ENCODE measurements at places on chromosomes 6 and 20. TPM values are rescaled to one million over a fixed set of nuclear protein-coding genes. Genes with fewer than 3 reads are reported as not detected.

The OSTM1 gene
- total RNA-seq = 14.7 TPM

GRCh38 chr20:63322146-63322932 lies 29.4 kb downstream of the COL20A1 start:
- no peak for DNase-seq

- no peak for DNase-seq
These were observed 172.9 kb downstream of the LAMA2 start for GRCh38 chr6:129055796-129056195.

DNA sequence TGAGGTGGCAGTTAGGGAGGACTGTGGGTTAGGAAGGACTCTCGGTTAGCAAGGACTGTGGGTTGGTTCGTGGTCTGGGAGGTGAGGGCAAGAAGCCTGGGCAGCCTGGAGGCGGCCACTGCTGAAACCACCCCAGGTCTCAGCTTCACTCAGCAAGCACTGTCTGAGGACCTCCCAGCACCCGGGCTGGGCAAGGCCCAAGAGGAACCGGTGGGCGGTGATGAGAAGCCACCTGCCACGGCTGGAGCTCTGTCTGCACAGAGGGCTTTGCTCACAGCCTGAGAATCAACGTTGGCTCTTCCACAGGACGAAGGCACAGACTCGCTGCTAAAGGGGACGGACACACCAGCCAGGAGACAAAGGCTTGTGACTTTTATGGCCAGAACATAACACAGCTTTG lies 69.3 kb downstream of the DACT2 start:
- no peak for DNase-seq

DNA sequence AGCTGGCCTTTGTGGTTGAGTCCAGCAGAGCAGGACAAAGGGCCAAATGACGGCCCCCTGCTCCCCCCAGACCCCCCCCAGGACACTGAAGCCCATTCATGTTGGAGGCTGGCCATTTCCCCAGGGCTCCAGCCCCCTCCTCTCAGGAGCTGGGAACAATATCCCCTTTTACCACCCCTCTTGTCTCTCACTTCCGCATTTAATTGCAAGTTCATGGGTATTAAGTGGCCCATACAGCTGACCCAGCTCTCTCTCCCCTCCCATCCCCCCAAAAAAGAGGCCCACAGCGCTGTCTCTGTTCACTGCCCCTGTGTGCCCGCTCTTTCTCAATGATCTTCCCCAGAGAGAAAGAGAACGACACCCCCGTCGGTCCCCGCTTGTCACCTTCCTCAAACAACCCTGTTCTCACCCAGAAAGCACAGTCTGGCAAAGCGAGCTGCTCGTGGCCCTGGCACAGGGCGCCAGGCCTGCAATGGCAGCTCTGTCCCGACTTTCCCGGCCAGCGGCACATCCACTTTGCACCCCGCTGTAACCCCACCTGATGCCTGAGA lies 30.4 kb downstream of the PREX1 start:
- DNase-seq = no peak

- DNase-seq = no peak
These were observed 5.5 kb downstream of the CASP8AP2 start for GRCh38 chr6:89834884-89835792.

DNA sequence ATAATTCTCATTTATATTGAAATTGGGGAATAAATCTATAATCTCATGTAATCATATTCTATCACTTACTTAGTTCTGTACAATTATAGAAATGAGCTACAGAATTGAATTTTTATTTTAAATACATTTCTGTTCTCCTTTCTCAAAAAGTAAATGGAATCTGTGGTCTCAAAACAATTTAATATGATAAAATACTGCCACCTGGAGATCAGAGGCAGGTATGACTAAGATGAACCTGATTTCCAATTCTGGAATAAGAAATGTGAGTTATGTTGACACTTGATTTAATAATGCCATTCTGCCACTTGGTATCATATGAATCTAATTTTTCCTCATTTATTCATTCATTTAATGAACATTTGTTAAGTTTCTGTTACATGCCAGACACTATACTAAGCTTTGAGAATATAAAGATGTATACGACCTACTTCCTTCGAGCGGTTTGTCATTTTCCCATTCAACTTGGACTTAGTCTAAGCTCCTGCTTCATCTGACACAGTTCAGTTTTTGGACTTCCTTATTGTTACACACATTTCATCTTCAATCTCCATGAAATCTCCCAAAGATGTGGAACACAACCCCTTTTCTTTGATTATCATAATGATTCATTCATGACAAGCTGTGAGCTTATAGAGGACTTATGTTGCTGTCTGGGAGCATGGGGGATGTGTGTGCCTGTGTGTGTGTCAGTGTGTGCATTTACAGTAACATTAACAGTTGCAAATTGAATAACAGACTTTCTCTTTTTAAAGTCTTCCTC lies 7.5 kb upstream of the CCDC28A start:
- no peak for DNase-seq

The SERPINB6 gene
- 285 TPM for total RNA-seq

DNA sequence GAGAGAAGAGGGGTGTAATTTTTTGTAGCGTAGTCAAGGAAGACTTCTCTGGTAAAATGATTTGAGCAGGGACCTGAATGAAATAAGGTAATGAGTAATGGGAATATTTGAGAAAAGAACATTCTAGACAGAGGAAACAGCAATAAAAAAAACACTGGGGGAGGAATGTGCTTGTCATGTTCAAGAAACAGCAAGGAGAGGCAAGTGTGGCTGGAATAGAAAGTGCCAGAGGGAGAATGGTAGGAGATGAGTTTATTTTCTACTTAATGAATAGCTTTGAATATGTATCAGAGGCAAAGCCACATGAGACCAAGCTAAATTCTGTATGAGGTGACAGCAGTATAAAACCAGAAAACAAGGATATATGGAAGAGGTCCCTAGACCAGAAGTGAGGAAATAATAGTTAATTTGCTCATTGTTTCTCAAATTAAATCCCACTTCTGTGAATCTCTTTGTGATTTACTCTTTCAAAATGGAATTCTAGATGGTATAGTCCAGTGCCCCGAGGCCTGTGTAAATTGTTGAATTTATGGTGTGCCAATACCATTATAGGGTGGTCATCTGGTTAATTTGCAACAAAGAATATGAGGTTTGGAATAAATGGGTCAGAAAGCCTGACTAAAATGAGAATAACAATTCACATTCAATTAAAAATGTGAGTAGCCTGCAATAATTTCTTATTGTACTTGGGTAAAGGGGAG lies 170.2 kb downstream of the CDKAL1 start:
- no peak for DNase-seq

GRCh38 chr6:156598071-156598854 lies 178.9 kb upstream of the ARID1B start:
- DNase-seq = no peak

DNA sequence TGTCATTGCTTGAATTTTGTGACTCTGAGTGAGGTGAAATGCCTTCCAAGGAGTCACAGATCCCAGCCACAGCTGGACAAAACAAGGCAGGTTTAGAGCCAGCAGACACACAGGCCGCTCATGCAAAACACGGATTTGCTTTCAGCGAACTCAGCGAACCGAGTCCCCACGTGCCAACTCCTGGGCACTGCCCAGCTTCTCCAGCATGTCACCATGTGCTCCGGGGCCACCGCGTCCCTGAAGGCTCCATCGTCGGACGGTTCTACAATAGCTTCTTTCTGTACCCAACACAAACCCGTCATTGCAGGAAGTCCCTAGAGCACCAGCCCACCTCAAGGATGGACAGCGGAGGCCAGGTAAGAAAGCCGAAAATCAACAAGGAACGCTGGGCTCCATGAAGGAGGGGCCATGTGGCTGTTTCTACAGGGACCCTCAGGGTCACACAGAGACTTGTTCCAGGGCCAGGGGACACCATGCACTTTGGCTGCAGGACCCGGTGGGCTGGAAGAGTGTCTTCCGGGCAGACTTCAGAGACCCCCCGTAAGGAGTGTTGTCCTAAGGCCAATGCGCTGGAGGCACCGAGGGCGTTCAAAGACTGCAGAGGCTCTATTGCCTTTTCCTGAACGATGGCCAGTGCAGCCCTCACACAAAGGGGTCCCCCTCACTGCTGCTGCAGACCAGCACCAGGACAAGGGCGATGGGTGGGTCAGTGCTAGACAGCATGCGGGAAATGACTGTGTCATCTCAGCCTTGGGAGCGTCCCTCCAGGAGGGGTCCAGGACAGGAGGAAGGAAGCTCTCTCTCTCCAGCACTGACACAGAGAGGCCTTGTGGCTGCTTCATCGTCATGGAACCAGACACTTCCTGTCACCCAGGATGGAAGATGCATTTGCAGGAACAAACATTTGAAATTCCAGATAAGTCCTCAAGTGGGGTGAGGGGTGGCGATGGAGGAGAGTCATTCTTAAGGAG lies 19.8 kb downstream of the DACT2 start:
- DNase-seq = no peak

The LPA gene
- not detected for total RNA-seq

DNA sequence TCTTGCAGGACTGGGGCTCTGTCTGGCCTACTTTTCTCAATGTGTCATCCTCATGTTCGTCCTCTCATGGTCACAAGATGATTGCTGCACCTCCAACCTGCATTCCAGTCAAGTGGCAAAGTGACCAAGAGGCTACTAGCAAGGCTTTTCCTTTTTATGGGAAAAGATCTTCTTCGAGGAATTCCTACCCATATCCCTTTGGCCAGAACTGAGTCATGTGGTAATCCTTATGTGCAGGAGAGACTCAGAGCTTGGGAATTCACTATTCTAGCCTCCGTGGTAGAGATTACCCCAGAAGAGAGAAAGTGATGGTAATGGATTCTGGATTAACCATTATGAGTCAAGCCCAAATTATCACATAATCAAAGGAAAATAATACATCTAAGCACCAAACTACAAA lies 162.7 kb downstream of the KCNQ5 start:
- no peak for DNase-seq

DNA sequence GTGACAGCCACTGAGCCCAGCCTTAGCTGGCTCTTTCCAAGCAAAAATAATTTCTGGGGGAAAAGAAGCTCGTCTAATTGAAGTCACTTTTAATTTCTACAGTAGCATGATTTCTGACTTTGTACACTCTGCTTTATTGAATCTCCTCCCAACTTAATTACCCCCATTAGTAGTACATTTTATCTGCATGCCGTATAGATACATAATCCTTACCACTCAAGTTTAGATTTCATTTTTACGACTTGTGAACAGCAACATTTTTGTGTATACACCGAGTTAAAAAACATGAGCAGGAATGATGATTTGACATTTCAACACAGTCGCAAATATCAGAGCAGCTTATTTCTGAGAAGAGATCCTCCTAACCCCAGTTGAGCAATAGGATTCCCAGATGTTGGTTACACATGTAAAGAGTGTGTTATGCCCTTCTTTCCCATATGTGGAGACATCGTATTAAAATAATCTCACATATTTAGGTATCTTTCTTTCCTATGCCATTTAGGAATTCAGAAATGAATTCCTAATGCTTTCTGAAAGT lies 127.3 kb upstream of the MTHFD1L start:
- no peak for DNase-seq

GRCh38 chr6:73951183-73951582 lies 255.2 kb downstream of the CD109 start:
- no peak for DNase-seq

The PLA2G7 gene
- 1.2 TPM for total RNA-seq

DNA sequence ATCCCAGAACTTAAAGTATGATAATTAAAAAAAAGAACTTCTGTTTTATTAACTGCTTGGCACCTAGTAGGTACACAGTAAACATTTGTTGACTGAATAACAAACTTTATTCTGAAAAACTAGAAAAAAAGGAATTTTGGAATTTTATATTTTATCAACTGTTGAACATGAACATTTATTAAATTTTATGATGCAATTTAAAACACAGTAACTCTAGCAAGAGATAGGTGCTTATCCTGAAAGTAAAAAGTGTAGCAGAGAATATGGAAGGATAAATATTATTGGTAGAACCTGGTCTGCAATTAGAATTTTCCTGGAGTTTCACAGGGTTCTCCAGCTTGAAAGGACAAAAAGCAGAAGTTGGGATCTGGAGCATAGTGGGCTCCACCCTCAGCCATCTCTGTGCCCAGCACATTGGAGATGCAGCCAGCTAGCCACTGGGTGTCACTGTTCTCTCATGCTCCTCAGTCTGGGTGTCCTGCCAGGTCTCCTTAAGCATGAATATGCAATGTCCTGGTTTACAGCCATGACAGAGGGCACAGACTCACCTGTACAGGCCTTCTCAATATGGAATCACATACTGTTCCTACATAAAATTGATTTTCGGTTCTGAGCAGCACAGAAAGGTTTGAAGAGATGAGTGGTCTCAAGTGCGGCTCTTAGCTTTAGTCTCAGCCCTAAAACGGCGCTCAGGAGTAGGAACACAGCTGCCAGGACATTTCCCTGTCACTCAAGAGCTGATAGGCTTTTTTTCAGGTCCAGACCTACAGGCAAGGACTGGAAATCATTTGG lies 31.7 kb upstream of the IL20RA start:
- DNase-seq = peak; percentile 81

GRCh38 chr6:150228072-150228733 lies 85.4 kb downstream of the PPP1R14C start:
- no peak for DNase-seq

GRCh38 chr6:15709651-15710269 lies 46.9 kb upstream of the DTNBP1 start:
- DNase-seq = no peak

The SLC13A3 gene
- 0.25 TPM for total RNA-seq

GRCh38 chr20:5096463-5096862 lies 23.3 kb downstream of the PCNA start:
- DNase-seq = no peak

The BEND6 gene
- 0.32 TPM for total RNA-seq

- no peak for DNase-seq
These were observed 126.4 kb downstream of the OPRM1 start for GRCh38 chr6:154165478-154165877.

DNA sequence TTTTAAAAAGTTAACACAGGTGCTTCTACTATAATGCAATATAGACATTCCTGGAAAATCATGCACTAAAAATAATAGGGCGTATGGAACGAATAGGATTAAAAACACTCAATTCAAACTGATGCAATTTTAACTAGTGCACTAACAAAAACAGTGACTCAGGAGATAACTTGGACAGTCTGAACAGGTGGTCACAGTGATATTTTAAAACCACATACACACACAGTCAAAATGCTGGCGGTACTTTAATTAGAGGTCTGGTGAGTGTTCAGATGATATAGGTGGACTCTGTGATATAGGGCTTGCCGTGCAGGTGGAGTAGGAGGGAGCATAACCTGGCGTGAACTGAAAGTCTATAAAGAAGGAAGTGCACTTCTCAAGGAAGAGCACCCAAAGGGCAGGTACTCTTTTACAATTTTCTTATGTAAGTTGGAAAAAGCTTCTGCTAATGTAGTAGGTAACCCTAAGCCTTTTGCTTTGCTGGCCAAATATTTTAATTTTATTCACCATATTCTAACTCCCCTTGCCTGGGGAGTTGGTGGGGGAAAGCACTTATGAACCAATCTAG lies 41.9 kb upstream of the PLN start:
- DNase-seq = no peak

- no peak for DNase-seq
These were observed 51.2 kb downstream of the ORC3 start for GRCh38 chr6:87641065-87641692.

DNA sequence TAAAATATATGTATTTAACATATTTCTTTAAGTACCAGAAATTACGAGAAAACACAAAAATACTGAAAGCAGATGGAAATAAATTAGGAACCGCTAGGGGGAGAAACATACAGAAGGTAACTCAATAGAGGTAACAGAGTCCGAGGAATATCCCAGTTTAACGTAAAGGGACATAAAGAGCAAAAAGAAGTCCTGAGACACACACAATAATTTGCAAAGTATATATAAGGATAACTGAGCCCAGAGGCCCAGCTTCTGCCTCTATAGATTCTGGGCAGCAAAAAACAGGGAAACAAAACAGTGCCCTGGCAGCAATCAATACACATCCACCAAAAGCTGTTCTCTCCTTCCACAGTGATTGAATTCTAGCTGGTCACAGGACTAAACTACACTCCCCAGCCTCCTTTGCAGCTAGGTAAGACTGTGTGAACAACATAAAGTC lies 15.1 kb downstream of the TBC1D32 start:
- no peak for DNase-seq

The HCRTR2 gene
- not detected for total RNA-seq
